Neural progenitor cell (in vitro differentiated cells): ENCODE measurements at places on chromosomes 16 and 17.

DNA sequence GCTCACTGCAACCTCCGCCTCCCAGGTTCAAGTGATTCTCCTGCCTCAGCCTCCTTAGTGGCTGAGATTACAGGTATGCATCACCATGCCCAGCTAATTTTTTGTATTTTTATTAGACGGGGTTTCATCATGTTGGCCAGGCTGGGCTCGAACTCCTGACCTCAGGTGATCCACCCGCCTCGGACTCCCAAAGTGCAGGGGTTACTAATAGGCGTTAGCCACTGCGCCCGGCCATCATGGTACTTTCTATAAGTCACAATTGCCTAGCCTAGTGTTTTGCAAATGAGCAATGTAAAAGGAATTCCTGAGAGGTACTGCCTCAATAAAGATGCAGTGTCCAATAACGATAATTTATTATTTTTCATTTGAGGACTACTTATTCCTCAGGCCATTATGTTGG, 13.9 kb upstream of the PSMC3IP start:
- DNase-seq: no peak

DNA sequence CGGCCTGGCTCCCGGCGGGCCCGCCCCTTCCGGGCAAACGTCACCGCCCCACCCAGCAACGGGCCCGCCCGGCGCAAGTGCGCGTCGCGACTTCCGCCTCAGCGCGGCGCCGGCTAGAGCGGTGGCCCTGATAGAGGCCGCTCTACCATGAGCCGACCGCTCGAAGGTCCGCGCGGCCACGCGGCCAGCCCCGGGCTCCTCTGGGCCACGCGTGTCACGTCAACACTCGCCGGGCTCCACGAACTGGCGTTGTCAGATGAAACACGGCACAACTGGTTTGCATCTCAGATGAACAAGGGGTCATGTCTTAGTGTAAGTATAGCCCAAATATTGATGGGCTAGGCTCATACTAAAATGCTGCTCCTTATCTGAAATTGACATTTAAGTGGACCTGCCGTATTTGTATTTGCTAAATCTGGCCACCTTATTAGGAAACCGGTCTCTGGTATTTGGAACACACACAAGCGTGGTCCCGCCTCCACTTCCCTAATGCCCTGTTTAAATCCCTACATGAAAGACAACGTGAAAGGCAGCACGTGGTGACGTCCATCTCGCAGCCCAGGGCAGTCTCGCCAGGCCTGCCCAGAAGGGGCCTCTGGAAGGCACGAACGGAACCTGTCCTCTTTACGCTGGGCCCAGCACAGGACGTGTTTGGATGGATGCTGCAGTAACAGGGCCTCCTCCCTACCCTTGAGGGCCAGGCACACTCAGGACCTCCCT, at the start of gene ZNF598:
Gene ZNF598, minus strand, starts transcription at position 31 of the 720 bp plus-strand sequence.
- DNase-seq: peak; percentile 96

GRCh38 chr16:55376045-55376444, 52.0 kb downstream of the IRX6 start:
- DNase-seq: no peak

DNA sequence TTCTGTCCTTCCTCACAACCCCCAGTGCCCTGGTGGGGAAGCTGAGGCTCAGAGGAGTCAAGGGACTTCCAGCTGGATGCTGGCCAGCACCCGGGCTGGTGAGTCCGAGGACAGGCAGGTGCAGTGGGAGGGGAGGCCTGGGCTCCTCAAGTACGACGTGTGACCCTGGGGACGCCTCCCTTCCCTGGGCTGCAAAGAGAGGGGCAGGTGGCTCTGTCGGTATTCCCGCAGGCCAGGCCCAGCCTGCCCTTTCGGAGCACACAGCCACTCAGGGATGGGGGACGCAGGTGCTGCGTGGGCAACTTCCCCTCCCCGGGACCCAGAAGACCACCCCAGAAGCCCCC, 33.1 kb upstream of the PVALEF start:
- DNase-seq: no peak

GRCh38 chr16:12804395-12804794, 708 bp upstream of the CPPED1 start:
- DNase-seq: no peak

DNA sequence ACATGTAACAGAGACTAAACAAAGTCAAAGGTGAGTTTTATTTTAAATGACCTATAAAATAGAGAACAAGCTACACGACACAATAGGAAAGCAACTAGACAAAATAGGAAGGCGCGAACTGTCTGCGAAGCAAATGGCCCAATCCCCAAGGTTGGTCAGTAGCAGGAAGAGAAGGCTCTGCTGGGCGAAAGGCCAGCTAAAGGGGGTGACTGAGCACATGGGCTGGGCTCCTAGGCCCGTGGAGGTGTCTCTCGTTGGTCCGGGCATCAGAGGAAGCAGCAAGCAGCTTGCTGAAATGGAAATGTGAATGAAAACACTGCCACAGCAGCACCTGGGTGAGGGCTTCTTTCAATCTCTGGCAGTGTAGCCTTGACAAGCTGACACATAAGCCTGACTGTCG, 129.4 kb downstream of the ZNF778 start:
- no peak for DNase-seq

- no peak for DNase-seq
Measured at GRCh38 chr17:43547659-43548256, 1.6 kb upstream of the ETV4 start.

- DNase-seq: peak; percentile 76
Measured at GRCh38 chr16:66751053-66751302, 431 bp downstream of the DYNC1LI2 start.

DNA sequence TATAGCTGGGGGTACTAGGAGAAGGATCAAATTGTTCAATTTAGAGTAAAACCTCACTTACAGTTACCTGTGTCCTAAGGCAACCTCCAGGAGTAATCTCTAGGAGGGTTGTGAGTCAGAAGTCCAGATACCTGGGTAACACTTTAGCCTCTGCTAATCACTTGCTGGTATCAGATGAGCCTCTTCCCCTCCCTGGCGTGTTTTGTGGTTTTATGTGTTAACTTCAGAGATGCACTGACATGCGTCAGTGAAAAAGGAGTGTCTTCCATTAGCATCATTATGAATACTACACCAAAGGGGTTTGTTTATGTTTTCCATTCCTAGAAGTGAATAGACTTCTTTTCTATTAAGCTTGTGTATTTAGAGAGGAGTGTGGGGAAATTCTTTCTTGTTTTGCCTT, 208.2 kb downstream of the FTO start:
- DNase-seq: no peak

GRCh38 chr17:18958611-18959010, 6.6 kb downstream of the SLC5A10 start:
- DNase-seq: no peak

DNA sequence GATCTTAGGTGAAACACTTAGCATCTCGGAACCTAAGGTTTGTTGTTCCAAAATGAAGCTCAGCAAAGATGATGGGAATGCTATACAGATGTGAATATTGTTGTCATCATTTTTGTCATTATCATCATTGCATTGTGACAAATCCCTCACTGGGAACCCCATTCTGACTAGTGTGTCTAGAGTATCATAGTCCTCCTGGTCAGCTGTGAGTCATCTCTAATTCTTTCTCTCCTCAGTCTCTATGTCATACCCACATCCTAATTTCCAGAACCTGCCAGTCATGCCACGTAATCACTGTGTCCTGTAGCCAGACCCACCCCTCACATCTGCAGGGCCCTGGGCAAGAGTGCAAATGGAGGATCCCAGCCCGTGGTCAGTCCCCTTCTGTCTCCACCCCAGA, 60.5 kb upstream of the CLEC3A start:
- no peak for DNase-seq
